Stimulated activated CD8-positive, alpha-beta memory T cell treated with anti-CD3 and anti-CD28 coated beads, Interleukin-4, amount 100 ng/mL, for 4 hours (primary cell): ENCODE measurements at places on chromosomes 3 and 15.

DNA sequence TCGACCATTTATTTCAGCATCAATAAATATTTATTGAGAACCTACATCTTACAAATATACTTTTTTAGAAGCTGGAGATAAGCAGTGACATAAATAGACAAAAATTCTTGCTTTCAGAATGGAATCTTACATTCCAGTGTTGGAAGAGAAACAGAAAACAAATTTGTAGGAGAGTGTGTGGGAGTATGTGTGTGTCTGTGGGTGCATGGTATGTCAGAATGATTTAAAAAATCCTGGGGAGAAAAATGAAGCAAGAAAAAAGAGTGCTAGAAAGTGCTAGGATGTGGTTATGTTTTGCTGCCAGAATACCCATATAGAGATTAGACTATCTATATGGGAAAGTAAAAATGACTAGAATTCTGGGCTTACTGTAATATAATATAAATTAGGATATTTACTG lies 561.7 kb upstream of the SGO1 start:
- DNase-seq = no peak

- no peak for DNase-seq
Measured at GRCh38 chr3:51243924-51244323, 141.2 kb upstream of the MANF start.

DNA sequence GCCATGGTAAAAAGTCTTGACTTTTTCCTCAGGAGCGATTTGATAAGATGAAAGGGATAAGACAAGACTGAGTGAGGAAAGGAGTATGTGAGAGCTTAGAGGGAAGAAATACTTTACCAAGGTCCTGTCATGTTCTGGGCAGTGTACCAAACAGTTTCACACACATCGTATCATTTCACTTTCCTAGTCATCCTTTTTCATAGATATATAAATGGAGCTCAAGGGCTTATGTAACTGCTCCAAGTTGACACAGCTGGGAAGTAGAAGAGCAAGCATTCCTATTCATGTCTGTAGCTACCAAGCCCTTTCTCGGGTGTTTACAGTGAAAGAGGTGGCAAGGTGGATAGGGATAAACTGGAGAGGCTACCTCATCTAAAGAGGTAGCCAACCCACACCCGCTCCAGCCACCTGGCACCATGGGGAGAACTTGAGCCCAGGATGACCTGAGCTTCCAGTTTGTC lies 57.4 kb downstream of the MRPS25 start:
- no peak for DNase-seq

DNA sequence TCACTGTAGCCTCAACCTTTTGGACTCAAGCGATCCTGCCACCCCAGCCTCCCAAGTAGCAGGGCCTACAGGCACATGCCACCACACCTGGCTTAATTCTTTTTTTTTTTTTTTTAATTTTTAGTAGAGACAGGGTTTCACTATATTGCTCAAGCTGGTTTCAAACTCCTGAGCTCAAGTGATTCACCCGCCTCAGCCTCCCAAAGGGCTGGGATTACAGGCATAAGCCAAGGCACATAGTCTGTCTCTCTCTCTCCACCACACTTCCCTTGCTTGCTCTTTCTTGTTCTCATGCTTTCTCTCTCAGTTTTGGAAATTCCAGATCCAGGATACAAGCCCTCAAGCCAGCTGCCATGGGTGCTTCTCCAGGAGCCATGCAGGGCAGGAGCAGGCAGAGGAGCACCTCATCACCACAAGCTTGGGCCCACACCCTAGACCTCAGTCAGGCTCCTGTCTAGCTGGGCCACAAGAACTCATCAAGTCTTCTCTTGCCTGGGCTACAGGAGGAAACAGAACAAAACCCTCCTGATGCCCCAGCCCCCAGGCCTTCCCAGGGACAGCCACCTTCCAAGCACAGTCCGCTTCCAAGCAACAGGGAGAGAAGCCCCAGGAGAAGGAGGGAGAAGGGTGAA lies 145.3 kb upstream of the LPP start:
- DNase-seq = no peak

DNA sequence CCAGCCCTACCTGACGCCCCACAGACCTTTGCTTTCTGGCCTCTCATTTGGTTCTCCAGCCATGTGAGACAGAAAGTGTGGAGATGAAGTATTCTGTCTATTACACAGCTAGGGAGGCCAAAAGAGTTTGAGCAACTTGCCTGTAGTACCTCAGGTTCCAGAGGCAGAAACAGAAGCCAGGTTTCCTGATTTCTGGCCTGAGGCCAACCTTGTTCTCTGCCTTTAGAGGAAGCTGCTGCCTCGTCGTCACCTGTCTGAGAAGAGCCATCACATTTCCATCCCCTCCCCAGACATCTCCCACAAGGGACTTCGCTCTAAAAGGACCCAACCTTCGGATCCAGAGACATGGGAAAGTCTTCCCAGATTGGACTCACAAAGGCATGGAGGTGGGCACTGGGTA lies 3.8 kb downstream of the IL17RE start:
- no peak for DNase-seq

GRCh38 chr15:92968926-92969651 lies 69.0 kb downstream of the CHD2 start:
- no peak for DNase-seq

DNA sequence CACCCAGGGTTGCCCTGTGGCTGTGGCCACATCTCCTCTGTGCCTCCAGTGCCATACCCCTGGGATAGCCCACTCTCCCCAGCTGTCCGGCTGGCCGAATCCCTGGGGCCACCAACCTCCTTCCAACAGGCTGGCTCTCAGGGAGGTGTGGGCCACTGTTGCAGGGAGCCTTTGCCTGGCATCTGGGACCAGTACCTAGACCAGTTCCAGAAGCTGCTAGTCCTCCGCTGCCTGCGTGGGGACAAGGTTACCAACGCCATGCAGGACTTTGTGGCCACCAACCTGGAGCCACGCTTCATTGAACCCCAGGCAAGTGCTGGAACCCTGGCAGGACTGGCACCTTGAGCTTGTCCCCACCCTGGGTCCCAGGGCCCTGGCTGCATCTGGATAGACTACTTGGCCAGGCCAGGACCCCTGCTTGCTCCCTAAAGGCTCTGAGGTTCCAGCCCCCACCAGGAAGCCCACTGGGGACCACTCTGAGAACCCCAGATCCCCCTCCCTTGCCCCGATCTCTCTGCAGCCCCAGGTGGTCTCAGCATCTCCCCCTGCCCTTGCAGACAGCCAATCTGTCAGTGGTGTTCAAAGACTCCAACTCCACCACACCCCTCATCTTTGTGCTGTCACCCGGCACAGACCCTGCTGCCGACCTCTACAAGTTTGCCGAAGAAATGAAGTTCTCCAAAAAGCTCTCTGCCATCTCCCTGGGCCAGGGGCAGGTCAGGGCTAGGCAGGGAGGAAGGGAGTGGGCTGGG lies 50.0 kb downstream of the SEMA3G start:
- no peak for DNase-seq

- no peak for DNase-seq
Measured at GRCh38 chr15:93920204-93920603, 311.2 kb upstream of the MCTP2 start.
